ENCODE measurements at places on chromosomes 3 and 15.

GRCh38 chr3:147705651-147706051, 296.5 kb downstream of the ZIC1 start:
- no peak overlapping the region for H3K27ac ChIP-seq
- H3K4me3 ChIP-seq = no peak overlapping the region
- H3K27me3 ChIP-seq = no peaks in the 10 kb centered on the region
- no peak for DNase-seq

DNA sequence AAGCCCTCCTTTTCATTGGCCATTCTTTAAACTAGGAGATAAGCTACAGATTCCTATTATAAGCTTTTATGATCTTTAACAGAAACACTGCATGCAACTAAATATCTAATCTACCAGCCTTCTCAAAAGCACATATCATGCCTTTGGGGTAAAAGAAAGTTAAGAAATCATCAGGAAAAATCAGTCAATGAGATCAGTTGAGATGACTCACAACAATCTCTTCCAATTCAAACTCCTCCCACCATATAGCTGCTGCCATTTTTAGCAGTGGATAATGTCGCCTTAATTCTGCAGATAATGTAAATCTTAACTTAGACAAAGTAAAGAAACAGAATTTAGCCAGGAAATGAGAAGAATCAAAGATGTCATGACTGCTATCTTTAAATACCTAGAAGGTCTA, 135.2 kb upstream of the BCL6 start:
- no peak overlapping the region for H3K27ac ChIP-seq
- no peak overlapping the region for H3K4me3 ChIP-seq
- DNase-seq = no peak

GRCh38 chr3:46397111-46397510, 9.8 kb downstream of the CCR5AS start:
- no peak for DNase-seq

GRCh38 chr3:48440590-48440958, 517 bp downstream of the TMA7 start:
- DNase-seq = no peak
- peak overlapping the region; percentile 45 for H3K4me3 ChIP-seq
- H3K27me3 ChIP-seq = no peaks in the 10 kb centered on the region
- no peaks in the 10 kb centered on the region for H3K4me1 ChIP-seq
- peaks cover 2% of the 10 kb centered on the region for H3K36me3 ChIP-seq

GRCh38 chr3:95731753-95732152, 1082.6 kb upstream of the EPHA6 start:
- no peaks in the 10 kb centered on the region for H3K36me3 ChIP-seq
- no peak for DNase-seq
- no peaks in the 10 kb centered on the region for H3K27me3 ChIP-seq
- H3K4me3 ChIP-seq = no peak overlapping the region
- no peak overlapping the region for H3K27ac ChIP-seq

DNA sequence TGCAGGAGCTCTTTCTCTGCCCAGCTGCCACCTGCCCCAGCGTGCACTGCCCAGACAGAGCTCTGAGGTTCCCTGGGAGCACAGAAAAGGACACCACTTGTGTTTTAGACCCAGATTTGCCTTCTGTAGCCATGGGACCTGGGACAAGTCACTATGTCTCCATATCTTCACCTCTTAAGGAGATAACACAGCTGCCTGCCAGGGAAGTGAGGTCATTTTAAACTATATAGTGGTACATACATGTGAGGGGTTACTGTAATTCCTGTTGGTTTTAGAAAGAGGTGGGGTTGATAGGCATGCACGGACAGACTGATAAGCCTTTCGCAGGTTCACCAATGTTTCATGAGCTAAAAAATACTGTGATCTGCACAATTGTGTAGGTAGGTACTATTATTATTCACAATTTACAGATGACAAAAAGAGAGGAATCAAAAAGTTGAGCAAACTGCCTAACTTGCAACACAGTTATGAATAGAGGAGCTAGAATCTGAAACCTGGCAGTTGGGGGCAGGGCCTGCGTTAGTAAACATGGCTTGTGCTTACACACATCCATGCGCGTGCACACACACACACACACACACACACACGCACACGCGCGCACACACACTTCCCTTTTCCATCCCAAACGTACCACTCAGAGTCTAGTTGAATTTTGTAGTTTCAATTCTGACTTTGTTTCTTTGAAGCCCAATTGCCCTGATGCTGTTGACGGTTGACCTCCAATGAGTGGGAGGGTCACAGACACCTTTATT, 193.6 kb downstream of the FAM43A start:
- DNase-seq = no peak
- no peak overlapping the region for H3K27ac ChIP-seq
- no peaks in the 10 kb centered on the region for H3K27me3 ChIP-seq
- no peak overlapping the region for H3K4me3 ChIP-seq
- no peaks in the 10 kb centered on the region for H3K36me3 ChIP-seq

DNA sequence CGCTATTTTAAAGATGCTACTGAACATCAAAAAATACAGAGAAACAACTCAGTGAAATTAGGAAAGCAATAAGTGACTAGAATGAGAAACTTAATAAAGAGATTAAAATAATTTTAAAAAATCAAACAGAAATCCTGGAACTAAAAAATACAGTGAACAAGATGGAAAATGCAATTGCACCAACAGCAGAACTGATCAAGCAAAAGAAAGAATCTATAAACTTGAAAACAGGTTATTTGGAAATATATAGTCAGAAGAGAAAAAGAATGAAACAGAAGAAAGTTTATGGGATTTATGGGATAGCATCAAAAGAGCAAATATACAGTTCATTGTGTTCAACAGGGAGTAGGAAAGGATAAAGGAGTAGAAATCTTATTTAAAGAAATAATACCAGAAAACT, 53.3 kb downstream of the MEX3B start:
- H3K36me3 ChIP-seq = no peaks in the 10 kb centered on the region
- no peak overlapping the region for H3K4me3 ChIP-seq
- no peaks in the 10 kb centered on the region for H3K27me3 ChIP-seq
- H3K4me1 ChIP-seq = no peaks in the 10 kb centered on the region

DNA sequence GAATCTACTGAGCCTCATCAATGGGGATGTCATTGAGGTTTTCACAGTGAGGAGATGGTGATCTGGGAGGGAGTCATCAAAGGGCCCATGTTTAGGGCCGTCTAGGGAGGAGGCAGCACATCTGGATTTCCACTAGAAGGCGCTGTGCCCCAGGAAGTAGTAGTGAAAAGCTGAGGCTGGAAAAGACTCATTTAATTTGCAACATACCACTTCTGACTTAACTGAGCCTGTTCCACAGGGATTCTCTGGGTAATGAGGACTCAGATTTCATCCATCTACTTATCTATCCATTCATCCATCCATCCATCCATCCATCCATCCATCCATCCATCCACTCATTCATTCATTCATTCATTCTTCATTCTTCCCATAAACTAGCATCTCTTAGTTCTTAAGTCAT, 17.4 kb upstream of the SHF start:
- H3K4me3 ChIP-seq = no peak overlapping the region
- no peaks in the 10 kb centered on the region for H3K27me3 ChIP-seq
- no peaks in the 10 kb centered on the region for H3K36me3 ChIP-seq
- H3K27ac ChIP-seq = no peak overlapping the region
- H3K4me1 ChIP-seq = no peaks in the 10 kb centered on the region

GRCh38 chr3:25444273-25444672, 16.2 kb downstream of the RARB start:
- no peak overlapping the region for H3K27ac ChIP-seq
- DNase-seq = no peak
- no peak overlapping the region for H3K4me3 ChIP-seq
- no peaks in the 10 kb centered on the region for H3K36me3 ChIP-seq

- H3K36me3 ChIP-seq = no peaks in the 10 kb centered on the region
- no peak overlapping the region for H3K4me3 ChIP-seq
- H3K27ac ChIP-seq = no peak overlapping the region
- no peak for DNase-seq
These were observed 66.9 kb downstream of the PRICKLE2 start for GRCh38 chr3:64158334-64158733.

- H3K4me3 ChIP-seq = no peak overlapping the region
- no peaks in the 10 kb centered on the region for H3K4me1 ChIP-seq
- DNase-seq = no peak
- no peak overlapping the region for H3K27ac ChIP-seq
These were observed 53.2 kb downstream of the CEP152 start for GRCh38 chr15:48757661-48758060.

- no peaks in the 10 kb centered on the region for H3K4me1 ChIP-seq
- no peak overlapping the region for H3K4me3 ChIP-seq
- H3K27ac ChIP-seq = no peak overlapping the region
- no peaks in the 10 kb centered on the region for H3K36me3 ChIP-seq
- H3K27me3 ChIP-seq = no peaks in the 10 kb centered on the region
These were observed 4.6 kb upstream of the SMCO1 start for GRCh38 chr3:196519718-196520082.

DNA sequence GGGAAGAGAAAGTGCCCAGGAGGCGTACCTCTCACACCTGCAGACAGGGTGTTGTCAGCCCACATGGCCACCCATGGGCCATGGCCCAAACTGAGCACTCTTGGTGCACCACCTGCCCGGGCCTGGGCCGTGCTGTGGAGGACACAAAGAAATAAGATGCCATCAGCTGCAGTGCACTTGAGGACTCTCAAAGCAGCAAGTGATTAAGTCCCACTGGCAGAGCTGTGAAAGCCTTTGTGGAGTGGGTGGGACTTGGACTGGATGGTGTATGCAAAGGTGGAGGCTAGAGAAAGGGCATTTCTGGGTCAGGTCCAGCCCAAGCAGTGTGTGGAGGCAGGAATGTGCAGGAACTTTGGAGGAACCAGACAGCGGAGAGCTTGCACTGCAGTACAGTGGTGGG, 122.3 kb downstream of the MEGF11 start:
- H3K4me3 ChIP-seq = no peak overlapping the region
- 0 out of 2 replicates have a peak, but pooled peaks cover 2% of the 10 kb centered on the region for H3K4me1 ChIP-seq
- no peak for DNase-seq
- H3K36me3 ChIP-seq = no peaks in the 10 kb centered on the region
- H3K27ac ChIP-seq = no peak overlapping the region

DNA sequence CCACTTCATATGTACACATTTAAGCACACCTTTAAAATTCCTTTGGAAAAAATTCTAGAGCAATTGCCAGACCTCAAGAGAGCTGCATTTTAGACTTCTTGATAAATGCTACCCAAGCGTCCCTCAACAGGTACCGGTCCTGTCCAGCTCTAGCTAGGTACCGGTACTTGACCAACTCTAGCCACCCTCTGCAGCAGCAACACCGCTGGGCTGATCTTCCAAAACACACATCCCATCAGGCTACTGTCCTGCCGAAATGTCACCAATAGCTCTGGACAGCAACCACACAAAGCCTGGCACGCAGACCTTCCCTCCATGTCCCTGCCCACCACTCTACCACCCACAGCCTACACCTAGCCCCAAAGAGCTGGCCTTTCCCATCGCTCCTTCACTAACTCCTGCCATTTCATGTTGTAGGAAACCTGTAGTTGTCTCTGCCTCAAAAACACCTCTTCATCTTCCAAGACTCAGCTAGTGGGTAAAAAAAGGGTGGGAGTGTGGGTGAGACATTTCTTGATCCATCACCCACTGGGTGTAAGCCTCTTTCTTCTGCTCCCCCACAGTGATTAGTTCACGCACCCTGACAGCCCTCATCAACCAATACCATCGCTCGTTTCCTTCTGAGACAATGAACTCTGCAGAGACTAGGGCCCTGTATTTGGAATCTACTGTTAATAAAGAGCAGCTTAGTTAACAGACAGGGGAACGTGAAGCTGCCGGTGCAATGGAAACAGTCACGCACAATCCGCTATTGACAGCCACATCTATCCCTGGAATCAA, 6.8 kb downstream of the CHSY1 start:
- H3K27ac ChIP-seq = no peak overlapping the region
- no peak overlapping the region for H3K4me3 ChIP-seq
- DNase-seq = no peak
- H3K4me1 ChIP-seq = peaks cover 10% of the 10 kb centered on the region
- no peaks in the 10 kb centered on the region for H3K27me3 ChIP-seq
- H3K36me3 ChIP-seq = no peaks in the 10 kb centered on the region

GRCh38 chr15:63811942-63812550, 21.7 kb downstream of the HERC1 start:
- no peak overlapping the region for H3K27ac ChIP-seq
- no peaks in the 10 kb centered on the region for H3K36me3 ChIP-seq
- no peak for DNase-seq
- H3K27me3 ChIP-seq = no peaks in the 10 kb centered on the region
- no peaks in the 10 kb centered on the region for H3K4me1 ChIP-seq
- no peak overlapping the region for H3K4me3 ChIP-seq

GRCh38 chr3:189967254-189967865, 153.3 kb downstream of the P3H2 start:
- H3K27ac ChIP-seq = no peak overlapping the region
- peaks cover 3% of the 10 kb centered on the region for H3K36me3 ChIP-seq
- no peaks in the 10 kb centered on the region for H3K4me1 ChIP-seq
- DNase-seq = no peak

DNA sequence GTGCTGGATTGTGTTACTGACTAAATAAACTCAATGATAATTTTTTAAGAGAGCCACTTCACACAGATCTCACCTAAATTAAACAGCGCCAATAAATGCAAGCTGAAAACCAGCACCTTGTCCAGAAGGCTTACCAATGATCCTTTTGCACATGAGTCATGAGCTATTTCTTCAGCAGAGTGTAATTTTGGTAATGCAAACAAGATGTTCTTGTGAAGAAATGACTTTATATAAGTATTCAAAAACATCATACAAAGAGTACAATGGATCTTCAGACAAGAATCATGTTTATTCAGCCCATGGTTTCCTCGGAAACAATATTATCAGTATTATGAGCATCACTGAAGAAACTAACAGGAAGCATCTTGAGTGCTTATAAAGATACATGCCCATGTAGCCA, 263.8 kb upstream of the UBE2E2 start:
- H3K36me3 ChIP-seq = no peaks in the 10 kb centered on the region
- no peak overlapping the region for H3K4me3 ChIP-seq
- no peaks in the 10 kb centered on the region for H3K4me1 ChIP-seq
- H3K27me3 ChIP-seq = no peaks in the 10 kb centered on the region
- no peak for DNase-seq
- H3K27ac ChIP-seq = no peak overlapping the region

- no peaks in the 10 kb centered on the region for H3K4me1 ChIP-seq
- DNase-seq = no peak
- H3K4me3 ChIP-seq = no peak overlapping the region
- peaks cover 5% of the 10 kb centered on the region for H3K36me3 ChIP-seq
These were observed 22.6 kb upstream of the ANPEP start for GRCh38 chr15:89837134-89837829.

DNA sequence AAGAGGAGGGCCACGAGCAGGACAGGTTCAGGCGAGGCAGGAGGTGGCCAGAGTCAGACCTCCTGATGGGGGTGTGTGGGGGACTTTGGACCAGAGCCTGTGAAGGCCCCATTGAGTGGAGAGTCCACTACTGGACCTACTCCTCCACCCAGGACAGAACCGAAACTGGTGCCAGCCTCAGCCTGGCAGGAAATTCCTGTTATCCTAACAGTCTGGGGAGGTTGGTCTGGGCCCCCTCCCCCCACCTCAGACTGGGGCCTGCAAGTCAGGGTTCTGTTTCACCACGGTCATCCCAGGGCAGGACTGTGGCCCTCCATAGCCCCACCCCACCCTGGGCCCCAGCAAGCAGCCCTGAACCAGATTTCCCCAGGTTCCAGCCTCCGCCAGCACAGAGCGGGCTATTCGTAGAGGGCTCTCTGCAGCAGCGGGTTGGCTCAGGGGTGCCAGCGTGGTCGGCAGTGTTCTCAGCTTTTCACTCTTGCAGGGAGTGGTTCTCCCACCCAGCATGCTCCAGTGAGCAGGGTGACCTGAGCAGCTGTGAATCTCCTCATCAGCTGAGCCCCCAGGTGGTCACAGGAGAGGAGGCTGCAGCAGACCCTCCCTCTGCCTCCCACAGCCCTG, 217.3 kb downstream of the TBC1D2B start:
- no peak for DNase-seq
- H3K27me3 ChIP-seq = no peaks in the 10 kb centered on the region
- no peaks in the 10 kb centered on the region for H3K36me3 ChIP-seq
- peaks cover 2% of the 10 kb centered on the region for H3K4me1 ChIP-seq
- no peak overlapping the region for H3K27ac ChIP-seq
